ENCODE measurements at places on chromosomes 11 and 22.

- no peak for DNase-seq
Observed at GRCh38 chr22:39471381-39472141, 14.7 kb downstream of the MGAT3 start.

DNA sequence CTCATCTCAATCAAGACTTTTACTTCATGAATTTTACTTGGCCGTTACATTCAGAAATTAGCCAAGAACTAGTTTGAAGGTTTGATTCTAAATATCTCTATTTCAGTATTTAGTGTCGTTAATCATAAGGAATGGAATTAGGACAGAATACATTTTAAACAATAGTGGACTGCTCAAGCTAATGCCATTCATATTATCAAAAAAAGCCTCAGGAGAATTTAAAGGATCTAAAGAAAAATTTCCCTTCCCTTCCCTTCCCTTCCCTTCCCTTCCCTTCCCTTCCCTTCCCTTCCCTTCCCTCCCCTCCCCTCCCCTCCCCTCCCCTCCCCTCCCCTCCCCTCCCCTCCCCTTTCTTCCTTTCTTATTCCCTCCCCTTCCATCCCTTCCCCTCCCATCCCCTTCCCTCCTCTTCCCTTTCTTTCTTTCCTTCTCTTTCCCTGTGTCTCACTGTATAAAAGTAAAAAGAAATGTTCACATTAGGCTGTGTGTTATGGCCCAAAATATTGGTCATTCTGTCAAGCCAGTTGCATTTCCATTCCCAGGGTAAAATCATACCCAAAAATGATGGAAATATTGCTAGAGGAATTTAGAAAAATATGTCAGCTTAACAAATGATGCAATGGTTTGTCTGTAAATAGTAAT is 717.8 kb downstream of the LUZP2 start:
- DNase-seq, result no peak

DNA sequence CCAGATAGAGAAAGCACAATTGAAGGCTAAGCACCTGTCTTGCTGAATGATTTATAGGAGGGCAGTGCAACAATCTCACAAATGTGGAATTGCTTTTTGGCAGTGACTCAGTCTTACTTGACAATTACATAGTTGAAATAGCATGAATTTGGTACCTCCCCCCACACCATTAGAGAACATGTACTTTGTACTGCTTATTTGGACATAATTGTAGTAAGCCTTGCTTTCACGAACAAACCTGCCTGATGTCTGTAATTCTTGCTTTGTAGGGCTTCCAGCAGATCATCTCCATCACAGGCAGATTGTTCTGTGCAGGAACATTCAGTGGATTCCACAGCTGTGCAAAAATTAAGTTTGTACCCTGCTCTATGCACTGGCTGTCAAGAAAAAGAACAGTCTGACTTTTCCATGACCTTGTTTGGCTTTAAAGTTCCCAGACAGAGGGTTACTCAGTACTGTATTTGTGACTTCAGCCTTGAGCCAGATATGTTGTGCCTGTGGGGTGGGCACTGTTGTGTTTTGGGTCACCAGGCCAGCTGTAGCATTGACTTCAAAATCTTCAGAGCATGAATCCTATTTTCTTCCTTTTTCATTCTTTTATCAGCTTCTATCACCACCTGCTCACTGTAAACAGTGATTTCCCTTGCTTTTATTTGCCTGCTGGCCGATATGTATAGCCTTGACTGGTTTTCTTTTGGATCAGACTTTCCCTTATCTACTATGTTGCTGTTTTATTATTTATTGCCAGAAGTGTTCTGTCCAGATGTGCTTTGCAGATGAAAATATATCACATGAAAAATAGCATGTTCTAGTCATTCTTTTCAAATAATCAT is 941.0 kb upstream of the CHORDC1 start:
- no peak for DNase-seq

GRCh38 chr11:1630271-1630670 is 696 bp downstream of the KRTAP5-5 start:
- no peak for DNase-seq

GRCh38 chr11:95248666-95249467 is 17.9 kb upstream of the SESN3 start:
- DNase-seq, result no peak

DNA sequence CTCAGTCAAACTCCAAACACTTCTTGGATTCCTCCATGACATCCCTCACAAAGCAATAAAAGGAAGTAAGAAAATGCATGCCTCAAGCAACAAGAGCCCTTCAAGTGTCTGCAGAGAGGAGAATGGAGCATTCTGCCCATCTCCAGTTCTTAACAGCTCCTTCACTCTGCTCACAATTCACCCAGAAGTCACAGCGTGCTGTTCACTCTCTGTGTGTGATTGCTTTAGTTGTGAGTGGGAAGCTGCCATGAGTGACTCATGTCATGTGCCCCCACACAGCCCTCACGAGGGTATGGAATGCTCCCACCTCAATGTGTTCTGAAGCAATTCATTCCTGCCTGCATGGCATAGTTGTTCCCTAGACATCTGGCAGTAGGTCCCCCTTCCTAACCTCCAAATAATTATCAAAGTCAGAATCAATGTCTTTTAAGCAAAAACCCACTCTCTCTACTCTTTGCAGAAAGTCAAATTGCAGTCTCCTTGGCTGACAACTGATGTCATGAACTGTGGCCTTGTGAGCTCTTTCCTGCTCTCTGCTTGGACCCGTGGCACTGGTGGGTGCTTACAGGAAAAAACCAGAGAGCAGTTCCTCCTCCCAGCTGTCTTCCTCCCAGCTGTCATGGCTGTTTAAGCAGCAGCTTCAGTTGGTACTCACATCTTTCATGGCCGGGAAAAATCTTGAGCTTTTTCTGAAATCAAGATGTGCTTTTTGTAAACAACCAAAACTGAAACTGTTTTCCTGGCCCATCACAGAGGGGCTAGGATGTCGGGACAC is 112.1 kb upstream of the SPON1 start:
- no peak for DNase-seq

DNA sequence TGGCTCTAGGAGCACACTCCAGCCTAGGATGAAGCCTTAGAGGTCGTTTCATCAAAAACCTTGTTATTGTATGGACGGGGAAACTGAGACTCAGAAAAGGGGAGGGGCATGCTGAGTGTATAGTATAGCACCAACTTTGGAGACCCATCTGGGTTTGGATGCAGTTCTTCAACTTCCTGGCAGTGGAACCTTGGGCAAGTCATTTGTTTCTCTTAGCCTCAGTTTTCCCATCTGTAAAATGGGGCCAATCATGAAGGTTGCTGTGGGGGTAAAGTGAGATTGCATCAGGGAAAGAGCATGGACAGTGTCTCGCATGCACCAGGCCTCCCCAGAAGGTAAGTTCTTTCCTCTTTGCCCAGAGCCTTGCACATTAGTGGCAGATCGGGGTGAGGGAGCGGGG is 47.6 kb upstream of the RASD2 start:
- DNase-seq, result no peak

DNA sequence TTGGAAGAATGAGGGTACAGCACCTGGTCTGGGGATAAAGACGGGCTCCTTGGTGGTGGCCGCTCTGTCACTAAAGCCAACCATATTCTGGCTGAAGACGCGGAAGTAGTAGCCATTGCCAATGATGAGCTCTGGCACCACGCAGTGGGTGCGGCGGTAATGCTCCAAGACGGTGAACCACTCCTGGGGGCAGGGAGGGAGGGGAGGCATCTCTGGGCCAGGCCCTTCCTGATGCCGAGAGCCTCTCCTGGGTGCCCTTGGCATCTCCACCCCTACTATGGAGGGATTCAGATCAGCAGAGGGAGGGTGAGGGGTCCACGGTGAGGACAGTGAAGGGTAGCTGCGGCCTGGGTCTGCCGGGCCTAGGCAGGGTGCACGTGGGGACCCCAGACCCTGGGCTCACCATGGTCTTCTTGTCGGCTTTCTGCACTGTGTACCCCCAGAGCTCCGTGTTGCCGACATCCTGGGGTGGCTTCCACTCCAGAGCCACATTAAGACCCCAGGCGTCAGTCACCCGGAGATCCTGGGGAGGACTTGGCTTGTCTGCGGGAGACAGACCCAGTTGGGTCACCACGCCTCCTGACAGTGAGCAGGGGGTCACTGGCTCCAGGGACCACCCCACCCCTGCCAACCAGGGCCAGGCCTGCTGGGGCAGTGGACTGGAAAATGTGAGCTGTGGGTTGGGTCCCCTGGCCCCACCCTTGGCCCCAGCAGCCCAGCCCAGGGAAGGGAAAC is 19.5 kb downstream of the MYBPC3 start:
- no peak for DNase-seq

- no peak for DNase-seq
Observed at GRCh38 chr11:63901660-63902059, 15.3 kb downstream of the RCOR2 start.

- no peak for DNase-seq
Observed at GRCh38 chr22:24588381-24588756, 4.5 kb downstream of the LRRC75B start.

GRCh38 chr11:73528483-73529203 is 69.3 kb downstream of the FAM168A start:
- no peak for DNase-seq

DNA sequence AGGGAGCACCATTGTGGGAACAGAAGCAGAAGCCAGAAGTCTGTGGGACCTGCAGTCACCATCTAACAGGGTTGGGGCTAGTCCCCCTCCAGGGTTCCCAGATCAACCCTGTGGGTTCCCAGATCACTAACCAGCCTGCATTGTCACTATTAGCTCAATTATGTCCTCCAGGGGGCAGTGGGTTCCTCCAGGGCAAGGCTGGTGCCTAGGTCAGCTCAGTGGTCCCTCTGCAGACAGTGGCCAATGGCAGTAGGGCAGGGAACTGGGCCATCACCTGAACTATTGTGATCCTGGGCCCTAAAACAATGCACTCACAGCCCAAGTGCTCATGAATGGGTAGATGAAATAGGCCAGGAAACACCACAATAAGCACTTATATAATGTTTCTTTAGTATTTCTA is 18.8 kb upstream of the PRSS23 start:
- no peak for DNase-seq

- no peak for DNase-seq
Observed at GRCh38 chr11:44950625-44951476, at the start of gene TP53I11. Gene TP53I11, minus strand, starts transcription at chr11:44950883. Its CDS starts 12,548 bp downstream, at chr11:44938335.

DNA sequence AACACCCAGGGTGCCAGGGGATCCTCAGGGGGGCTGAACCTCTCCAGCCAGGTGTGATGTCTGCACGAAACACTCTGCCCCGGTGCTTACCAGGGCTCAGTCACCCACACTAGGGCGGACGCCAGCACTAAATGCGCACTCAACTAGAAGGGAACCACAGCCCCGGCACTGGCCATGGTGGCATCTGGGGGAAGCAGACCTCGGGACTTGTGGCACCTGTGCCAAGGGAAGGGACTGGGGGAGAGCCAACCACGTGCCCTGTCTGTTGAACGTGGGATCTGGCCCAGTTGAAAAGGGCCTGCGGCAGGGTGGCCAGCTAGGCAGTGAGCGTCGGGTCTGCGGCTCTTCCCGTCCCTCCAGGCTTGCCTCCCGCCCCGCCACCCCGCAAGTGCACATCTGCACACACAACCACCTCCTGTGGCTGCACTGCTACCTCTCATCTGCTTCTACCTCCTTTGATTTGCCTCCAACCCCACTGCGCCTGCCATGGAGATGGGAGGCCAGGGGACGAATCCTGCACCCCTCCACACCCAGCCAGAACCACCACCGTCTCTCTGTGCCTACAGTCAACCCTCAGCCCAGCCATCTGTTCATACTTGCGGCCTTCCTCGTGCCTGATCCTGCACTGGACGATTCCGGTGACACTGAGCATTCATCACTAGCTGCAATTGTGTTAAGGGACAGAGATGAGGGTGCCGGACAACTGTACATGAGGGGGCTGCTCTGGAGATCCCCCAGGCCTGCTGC is 15.0 kb upstream of the MOB2 start:
- no peak for DNase-seq

DNA sequence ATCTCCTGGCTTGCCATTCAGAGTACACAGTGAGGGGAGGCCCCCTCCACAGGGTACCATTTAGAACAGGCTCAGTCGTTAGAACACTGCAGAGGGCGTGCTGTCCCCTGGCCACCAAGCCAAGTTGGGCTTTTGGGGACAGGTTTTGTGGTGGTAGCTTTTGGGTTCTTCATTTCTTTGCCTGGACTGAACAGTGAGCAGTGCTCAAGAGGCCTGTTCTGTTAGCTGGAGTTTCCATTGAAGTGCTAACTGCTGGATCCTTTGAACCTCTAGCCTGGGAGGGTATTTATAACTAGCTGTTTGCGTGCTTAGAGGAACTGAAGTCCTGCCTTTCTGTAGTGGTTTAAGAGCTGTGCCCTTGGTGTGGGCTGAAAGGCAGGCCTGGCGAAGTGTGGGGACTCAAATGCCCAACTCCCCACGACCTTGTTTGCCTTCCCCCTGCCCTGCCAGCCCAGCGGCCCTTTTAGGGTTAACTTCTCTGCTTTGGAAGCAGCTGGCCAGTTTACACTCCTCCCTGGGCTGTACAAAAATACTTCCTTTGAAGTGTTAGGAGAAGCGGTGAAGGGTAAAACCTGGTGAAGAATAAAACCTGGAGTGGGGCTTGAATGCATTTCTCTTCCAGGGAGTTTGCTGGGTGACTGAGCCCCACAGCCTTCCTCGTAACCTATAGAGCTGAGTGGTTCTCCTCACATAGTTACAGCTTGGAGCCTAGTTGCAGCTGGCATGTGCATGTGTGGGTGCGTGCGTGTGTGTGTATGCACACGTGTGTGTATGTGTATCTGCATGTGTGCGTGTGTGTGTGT is 34.6 kb downstream of the ZNRF3 start:
- no peak for DNase-seq

DNA sequence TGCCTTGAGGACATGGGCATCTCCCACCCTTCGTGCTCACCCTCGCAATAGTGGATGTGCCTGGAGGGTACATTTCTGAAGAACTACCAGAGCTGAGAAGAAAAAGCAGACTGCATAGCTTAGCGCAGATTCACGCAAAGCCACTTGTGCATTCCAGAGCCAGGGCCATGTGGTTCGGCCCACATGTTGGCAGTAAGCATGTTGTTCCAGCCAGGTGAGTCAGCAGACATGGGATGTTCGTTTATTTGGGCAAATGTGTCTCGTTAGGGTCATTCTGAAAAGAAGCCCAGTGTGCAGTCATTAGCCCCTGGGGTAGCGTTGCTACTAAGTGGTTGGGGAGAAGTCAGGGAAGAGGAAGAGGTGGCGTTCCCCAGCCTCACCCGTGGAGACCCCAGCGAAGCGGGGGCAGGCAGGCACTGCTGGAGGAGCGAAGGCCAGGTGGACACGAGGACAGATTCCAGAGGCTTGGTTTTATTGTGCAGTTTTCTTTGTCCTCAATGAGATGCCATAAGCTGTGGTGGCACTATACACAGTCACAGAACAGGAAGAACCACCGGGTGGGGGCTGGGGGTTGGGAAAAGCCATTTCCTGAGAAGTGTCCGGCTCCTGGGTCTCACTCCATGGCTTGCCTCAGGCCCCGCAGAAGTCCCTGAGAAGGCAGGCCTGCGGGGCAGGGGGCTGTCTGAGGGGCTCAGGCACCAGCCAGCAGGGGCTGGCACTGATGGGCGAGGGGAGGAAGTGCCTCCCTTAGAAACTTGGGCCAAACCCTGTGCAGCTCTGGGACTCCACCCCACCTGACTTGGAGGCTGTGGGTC is 5.0 kb downstream of the THY1 start:
- no peak for DNase-seq

Measured in stimulated activated CD8-positive, alpha-beta memory T cell treated with anti-CD3 and anti-CD28 coated beads, Interleukin-4, amount 100 ng/mL, for 1 hour (primary cell).